ENCODE measurements at places on chromosomes 2 and 18.

- no peak for DNase-seq
Observed at GRCh38 chr2:240988571-240989271, 9.7 kb upstream of the SNED1 start.

- DNase-seq, result no peak
Observed at GRCh38 chr2:143088388-143088787, 40.8 kb upstream of the ARHGAP15 start.

DNA sequence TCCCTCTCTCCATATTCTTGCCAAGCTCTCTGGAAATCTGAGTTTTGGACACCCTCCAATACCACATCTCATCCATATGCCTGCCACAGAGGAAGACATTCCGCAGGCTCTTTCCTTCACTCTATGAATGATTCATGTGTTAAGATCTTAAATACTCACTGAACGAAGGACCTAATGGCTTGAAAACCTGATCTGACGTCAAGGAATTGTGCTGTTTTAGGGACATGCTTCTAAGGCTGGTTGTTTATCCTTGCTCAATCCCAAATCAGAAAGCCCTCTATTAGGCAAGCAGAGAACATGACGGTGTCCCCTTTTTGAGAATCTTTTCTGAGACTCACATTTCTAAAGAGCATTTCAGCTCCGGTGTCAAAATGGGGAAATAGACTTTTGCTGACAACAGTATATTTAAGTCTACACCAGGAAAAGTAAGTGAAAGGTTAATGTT lies 83.7 kb upstream of the GALNT5 start:
- DNase-seq, result no peak

DNA sequence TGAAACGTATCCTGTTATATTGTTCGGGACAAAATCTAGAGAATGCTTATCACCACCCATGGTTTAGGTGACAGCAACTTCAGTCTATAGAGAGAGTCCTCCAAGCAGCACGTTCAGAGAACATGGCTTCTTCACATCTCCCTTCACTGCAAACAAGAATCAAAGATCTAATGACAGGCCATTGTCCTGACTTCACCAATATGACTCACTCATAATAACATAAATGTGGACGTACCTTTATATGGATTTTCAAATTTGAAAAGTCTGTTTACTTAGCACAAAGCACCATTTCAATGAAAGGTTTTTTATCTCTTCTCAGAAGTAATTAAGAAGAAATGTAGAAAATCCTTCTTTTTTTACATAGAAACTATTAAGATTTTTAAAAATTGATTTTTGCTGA lies 46.7 kb downstream of the KLF7 start:
- DNase-seq, result no peak

- DNase-seq, result no peak
Observed at GRCh38 chr2:27721335-27721734, 50.2 kb upstream of the MRPL33 start.
